AML-193 (cell line): ENCODE measurements at places on chromosomes 16 and 17.

GRCh38 chr17:43613917-43614316 lies 47.8 kb downstream of the MEOX1 start:
- DNase-seq, result no peak

DNA sequence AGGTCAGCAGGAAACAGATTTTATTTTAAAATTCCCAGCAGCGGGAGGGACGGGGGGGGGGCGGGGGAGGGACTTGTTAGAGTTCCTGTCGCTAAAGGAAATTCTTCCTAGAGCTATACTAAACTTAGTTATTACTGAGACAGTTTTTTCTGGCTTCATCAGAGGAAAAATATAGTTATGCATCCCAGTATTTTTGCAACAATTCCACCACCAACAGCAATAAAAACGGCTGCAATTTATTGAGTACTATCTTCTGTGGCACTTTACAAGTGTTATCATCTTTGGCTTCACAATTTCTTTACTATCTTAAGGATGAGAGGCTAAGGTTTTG lies 6.9 kb upstream of the DHRS7B start:
- DNase-seq, result no peak

- DNase-seq, result no peak
These were observed 19.1 kb downstream of the ITPRIPL2 start for GRCh38 chr16:19132898-19133297.

GRCh38 chr16:87465306-87465705 lies 27.5 kb downstream of the ZCCHC14 start:
- DNase-seq, result peak; percentile 87

DNA sequence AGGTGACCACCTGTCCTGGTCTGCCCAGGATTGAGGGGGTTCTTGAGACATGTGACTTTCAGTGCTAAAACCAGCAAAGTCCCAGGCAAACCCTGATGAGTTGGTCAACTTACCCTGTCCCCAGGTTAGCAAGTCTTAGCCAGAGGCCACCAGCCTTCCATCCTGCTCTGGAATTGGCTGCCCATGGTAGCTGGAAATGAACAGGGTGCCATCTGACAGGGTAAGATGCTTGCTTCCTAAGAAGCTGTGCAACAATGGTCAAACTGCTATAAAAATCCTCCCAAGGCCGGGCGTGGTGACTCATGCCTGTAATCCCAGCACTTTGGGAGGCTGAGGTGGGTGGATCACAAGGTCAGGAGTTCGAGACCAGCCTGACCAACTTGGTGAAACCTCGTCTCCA lies 22.8 kb upstream of the MTMR4 start:
- DNase-seq, result no peak

DNA sequence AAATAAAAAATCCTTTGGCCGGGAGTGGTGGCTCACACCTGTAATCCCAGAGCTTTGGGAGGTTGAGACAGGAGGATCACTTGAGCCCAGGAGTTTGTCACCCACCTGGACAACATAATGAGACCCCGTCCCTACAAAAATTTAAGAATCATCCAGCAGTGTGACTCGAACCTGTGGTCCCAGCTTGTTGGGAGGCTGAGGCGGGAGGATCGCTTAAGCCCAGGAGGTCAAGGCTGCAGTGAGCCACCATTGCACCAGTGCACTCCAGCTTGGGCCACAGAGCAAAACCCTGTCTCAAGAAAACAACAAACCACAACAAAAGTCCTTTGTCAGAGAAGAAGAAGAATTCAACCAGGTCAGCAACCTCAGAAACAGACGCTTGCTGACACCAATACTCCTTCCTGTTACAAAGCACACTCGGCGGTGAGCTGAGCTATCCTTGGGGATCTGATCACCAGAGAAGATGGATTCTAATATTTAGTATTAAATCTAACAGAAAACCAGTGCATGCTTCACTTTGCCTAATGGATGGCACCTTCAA lies 12.9 kb upstream of the PVALEF start:
- DNase-seq, result no peak

DNA sequence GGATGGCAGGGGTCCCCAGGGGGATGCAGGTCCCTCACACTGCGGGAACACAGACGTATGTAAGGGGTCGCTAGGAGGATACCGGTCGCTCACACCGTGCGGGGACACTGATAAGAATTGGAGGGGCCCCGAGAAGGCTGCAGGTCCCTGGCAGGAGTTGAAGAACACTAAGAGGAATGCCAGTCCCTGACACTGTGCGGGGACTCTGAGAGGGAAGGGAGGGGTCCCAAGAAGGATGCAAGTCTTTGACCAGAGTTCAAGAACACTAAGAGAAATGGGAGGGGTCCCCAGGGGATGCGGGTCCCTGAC lies 510 bp downstream of the ERCC4 start:
- DNase-seq, result no peak

DNA sequence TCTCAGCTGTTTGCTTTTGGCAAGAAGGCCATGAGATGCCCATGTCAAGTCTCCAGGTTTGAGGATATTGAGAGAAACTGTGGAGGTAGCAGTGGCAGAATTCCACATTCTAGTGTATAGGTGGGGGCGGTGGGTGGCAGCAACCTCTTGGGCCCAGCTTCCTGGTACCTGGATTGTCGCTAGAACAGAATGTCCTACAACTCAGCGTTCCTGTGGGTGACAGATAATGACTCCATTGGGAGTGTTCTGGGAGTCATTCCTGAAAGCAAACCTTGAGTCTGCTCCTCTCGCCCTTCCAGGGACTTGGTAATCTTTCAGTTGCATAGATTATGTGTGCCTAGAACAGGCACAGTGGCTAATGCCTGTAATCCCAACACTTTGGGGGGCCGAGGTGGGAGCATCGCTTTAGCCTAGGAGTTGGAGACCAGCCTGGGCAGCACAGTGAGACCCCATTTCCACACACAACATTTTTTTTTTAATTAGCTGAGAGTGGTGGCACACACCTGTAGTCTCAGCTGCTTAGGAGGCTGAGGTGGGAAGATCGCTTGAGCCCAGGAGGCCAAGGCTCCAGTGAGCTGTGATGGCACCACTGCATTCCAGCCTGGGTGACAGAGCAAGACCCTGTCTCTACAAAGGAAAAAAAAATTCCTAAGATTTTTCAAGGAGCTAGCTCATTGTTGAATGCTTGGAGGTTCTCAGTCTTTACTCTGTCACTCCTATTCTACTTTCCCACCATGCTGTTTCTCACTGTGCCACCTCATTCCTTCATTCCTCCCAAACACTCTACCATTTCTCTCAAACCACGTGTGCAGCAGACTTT lies 37.9 kb upstream of the METTL16 start:
- DNase-seq, result no peak

GRCh38 chr16:10834766-10835165 lies 16.2 kb upstream of the TVP23A start:
- DNase-seq, result no peak

DNA sequence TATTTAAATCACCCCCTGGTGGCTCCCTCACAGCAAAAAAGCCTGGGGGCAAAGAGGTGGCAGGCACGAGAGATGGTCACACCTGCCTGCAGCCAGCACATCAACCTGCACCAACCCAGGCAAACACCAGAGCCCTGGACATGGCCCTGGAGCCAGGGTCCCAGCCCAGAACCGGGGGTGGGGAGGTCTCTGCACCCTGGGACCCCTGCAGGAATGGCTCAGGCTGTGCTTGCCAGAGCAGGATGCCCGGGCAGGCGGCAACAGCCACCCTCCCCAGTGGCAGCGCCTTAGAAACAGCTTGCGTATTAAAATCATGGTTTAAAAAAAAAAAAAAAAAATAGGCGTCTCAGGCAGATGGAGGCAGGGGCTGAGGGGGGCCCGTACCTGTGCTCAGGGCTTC lies 16.2 kb downstream of the MYBBP1A start:
- DNase-seq, result no peak

DNA sequence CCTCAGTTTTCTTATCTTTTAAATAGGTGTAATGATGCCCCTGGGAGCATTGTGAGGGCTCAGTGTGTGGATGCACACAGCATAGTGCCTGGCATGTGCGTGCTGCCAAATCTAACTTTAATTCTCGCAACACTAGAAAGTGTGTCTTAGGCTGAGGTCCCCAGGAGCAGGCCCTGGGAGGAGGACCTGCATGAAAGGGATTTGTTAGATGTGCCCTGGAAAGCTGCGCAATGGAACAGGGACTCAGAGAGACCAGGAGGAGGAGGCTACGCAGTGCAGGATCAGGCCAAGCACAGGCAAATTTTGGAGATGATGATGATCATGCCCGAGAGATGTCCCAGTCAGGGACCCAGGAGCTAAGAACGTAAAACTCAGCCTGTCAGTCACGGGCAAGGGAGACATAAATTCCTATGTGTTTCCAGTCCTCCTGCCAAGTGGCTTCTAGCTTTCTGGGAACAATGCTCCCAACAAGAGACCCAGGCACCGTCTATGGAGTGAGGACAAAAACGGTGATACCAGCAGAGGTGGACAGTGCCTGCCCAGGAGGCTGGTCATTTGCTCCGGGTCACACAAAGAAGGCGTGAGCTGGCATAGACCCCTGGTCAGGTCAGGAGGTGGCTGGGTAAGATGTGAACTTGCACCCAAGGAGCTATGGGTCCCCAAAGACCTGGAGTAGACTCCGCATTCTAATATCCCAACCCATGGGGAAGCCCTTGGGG lies 352.2 kb upstream of the TNRC6C start:
- no peak for DNase-seq
